ENCODE measurements at places on chromosomes 13 and 19.

DNA sequence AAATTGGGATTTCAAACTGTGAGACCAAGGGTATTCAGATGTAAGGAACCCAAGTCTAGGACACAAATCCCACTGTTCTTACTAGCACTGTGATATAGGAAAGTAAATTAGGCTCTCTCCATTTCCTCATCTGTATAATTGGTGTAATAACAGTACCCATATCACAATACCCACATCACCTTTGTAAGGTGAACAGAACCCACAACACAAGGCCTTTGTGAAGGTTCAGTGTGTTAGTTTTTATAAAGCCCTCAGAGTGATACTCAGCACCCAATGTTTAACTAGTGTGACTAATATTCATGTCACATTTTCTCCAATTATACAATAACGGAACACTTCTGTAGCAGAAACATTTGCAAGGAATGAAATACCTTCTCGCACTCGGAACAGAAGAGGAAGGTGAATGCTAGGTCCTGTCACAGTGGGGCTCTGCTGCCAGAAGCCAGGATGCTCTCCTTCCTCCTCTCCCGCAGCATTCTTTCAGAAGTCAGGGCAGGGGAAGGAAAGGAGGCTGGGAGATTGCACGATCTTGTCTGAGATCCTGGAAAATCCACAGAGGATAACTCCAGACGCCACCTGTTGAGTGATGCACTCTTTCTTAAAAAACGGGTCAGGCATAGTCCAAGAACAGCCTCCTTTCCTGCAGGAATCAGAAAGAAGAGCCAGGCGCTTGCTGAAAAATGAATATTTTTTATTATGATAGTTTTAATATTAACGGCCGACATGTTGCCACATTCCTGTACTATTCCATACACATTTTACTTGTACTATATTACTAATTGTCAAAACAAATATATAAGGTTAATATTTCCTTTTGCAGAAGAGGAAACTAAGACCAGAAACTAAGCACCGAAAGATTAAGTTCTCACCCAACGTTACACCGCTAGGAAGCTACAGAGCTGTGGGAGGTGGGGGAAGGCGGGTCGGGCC lies 762 bp downstream of the ZNF45 start:
- no peak for DNase-seq

GRCh38 chr13:46665633-46666482 lies 112.9 kb downstream of the LRCH1 start:
- no peak for DNase-seq

GRCh38 chr13:112980434-112980833 lies 11.4 kb downstream of the MCF2L start:
- DNase-seq, result no peak

DNA sequence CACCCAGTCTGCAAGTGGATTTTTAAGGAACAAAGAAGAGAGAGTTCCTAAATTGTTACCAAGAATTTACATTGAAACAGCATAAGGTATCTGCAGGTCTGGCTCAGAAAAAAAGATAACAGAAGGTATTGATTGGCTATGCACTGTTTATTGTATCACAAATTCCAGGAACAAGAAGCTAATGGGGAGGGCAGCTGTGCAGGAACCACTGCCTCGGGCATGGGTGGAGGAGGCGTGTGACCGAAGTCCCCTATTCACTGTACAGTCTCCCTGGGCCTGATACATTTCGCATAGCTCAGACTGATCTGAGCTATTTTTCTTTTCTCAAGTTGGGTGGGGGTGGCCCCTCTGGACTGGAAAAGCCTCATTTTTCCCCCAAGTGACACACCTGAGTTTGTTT lies 11.7 kb downstream of the NECTIN2 start:
- no peak for DNase-seq

- no peak for DNase-seq
Measured at GRCh38 chr19:44897835-44898234, 6.8 kb downstream of the TOMM40 start.

DNA sequence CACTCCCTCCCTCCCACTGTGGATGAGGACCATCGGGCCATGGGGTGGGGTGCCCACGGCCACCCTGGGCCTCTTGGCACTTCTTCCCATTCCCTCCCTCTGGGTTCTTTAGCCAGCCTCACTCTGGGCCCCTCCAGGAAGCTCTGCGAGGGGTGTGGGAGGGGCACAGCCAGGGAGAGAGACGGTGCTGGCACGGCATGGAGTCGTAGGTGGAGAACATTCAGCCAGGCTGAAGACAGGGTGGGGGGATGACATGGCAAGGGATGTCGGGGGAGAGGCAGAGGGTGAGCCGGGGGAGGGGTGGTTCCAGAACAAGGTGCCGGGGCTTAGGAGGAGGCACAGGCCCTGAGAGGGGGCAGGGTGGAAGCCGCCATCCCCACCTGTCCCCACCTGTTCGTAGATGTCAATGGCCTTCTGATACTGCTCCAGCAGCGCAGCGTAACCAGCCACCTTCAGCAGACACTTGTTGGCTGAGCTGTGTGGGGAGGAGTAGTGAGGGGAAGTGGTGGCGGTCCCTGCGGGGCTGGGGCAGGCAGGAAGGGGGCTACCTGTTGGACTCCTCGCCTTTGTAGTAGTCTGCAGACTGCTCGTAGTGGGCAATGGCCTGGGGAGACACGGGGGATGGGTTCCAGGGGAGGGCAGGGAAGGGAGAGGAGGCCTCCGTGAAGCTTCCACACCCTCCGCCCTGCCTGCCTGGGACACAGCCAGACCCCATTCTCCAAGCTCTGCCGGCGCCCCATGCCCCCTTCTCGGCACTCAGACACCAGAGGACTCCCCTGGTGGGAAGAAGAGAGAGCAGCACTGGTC lies 8.8 kb upstream of the KPTN start:
- no peak for DNase-seq

Data from substantia nigra (tissue), 51 donors.